Vein endothelial cell (primary cell): ENCODE measurements at places on chromosomes 5 and 9. TPM values are rescaled to one million over a fixed set of nuclear protein-coding genes. Genes with fewer than 3 reads are reported as not detected.

FAXDC2 gene
- 6.2 and 8.8 TPM in 2 replicates for total RNA-seq

HAVCR2 gene
- under 0.01 and 0.67 TPM in 2 replicates for total RNA-seq

BAAT gene
- total RNA-seq: 0.10 TPM in 1 of 2 replicates, not detected in the other

PHF24 gene
- not detected in 2 replicates for total RNA-seq

IFNB1 gene
- not detected in 2 replicates for total RNA-seq

C5orf24 gene
- 74.5 and 82.0 TPM in 2 replicates for total RNA-seq

ADGRV1 gene
- under 0.01 and 0.67 TPM in 2 replicates for total RNA-seq

CTXN3 gene
- not detected in 2 replicates for total RNA-seq

GBGT1 gene
- total RNA-seq: 17.3 and 36.9 TPM in 2 replicates

S1PR3 gene
- 17.8 and 18.9 TPM in 2 replicates for total RNA-seq

HAPLN1 gene
- total RNA-seq: under 0.01 TPM in 1 of 2 replicates, not detected in the other

JAK2 gene
- 8.5 and 9.4 TPM in 2 replicates for total RNA-seq

CRHBP gene
- 0.29 TPM in 1 of 2 replicates, not detected in the other for total RNA-seq

ENHO gene
- 0.29 TPM in 1 of 2 replicates, not detected in the other for total RNA-seq

NUTM2F gene
- total RNA-seq: not detected in 2 replicates

ADAMTS12 gene
- 0.19 and 0.65 TPM in 2 replicates for total RNA-seq

CWC27 gene
- total RNA-seq: 12.1 and 16.8 TPM in 2 replicates

GPR21 gene
- 1.3 TPM in 2 replicates for total RNA-seq

TMOD1 gene
- 1.1 and 2.0 TPM in 2 replicates for total RNA-seq

DRD1 gene
- not detected in 2 replicates for total RNA-seq
